NCI-H748 treated with DMSO at 0.1 percent for 48 hours (cell line): ENCODE measurements at places on chromosomes 11 and 22.

DNA sequence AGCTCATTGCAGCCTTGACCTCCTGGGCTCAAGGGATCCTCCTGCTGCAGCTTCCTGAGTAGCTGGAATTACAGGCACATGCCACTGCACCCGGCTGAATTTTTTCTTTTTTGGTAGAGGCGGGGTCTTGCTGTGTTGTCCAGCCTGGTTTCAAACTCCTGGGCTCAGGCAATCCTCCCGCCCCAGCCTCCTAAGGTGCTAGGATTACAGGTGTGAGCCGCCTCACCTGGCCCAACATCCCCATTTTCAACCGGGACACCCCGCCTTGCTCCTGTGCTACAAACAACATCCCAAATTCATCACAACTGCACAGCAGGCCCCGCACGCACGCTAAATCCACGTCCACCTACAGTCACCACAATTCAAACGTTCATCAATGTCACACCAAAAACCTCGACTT, 61.0 kb downstream of the ARFGAP3 start:
- DNase-seq: no peak

DNA sequence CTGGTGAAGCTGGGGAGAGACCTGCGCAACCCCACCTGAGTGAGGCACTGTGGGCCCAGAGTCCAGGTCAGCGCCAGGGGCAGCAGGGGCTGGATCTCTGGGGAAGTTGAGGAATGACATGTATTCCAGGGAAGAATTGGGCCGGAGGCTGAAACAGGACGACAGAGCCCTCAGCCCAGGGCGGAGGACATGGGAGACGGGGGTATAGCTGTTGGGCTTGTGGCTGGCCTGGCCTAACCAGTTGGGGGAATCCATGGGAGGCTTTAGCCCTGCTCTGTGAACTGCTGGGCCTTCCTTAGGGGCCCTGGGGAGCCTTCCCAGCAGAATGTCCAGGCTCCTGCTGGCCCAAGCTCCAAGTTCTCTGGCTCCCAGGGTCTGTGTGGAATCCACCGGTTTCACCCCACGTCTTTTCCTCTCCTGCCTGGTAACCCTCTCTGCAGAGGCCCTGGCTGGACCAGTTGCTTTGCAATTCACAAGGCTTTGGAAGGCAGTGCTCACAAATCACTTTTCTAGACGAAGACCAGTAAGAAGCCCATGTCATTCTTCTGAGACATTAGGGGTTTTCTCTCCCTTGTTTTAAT, 50.4 kb upstream of the KCNQ1OT1 start:
- no peak for DNase-seq

- DNase-seq: no peak
These were observed 13.5 kb downstream of the PIK3IP1 start for GRCh38 chr22:31278626-31279326.

DNA sequence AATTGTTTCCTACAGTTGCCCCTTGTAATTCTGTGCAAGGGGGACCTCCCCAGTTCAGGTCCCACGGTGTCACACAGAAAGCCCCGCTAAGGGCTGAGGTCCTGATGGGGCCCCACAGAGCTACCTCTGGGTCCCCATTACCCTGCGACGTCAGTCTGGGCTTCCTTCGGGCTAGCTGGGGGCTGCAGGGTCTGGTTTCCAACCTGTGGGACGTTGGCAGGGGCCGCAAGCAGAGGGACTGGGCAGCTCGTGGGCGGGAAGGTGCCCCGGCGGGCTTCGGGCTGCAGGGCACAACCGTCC, 698 bp downstream of the SLC37A4 start:
- DNase-seq: no peak

DNA sequence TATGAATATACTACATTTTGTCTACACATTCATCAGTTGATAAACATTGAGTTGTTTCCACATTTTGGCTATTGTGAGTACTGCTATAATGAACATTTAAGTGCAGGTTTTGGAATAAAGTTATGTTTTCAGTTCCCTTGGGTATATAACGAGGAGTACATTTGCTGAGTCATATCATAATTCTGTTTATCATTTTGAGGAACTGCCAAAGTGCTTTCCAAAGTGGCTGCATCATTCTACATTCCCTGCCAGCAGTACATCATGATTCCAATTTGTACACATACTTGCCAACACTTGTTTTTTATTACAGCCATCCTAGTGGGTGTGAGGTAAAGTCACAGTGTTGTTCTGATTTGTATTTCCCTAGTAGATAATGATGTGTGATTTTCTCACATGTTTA, 1458.6 kb upstream of the TENM4 start:
- DNase-seq: no peak
